ENCODE measurements at places on chromosomes 7 and 10. TPM values are rescaled to one million over a fixed set of nuclear protein-coding genes. Genes with fewer than 3 reads are reported as not detected.

DNA sequence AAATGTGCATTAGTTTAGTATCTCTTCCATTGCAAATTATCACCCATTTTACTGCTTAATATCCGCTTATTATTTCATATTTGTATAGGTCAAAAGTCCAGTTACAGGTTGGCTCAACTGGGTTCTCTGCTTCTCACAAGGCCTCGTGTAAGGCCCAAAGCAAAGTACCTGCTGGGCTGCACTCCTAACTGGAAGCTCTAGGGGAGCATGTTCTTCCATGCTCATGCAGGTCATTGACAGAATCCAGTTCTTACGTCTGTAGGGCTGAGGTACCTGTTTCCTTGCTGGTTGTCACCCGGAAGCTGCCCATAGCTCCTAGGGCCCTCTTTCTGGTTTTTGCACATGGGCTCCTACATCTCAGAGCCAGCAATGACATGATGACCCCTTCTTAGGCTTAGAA is 79.6 kb downstream of the RAPGEF5 start:
- no peak for DNase-seq

MGAM2 gene
- 1.2 TPM for total RNA-seq

DNA sequence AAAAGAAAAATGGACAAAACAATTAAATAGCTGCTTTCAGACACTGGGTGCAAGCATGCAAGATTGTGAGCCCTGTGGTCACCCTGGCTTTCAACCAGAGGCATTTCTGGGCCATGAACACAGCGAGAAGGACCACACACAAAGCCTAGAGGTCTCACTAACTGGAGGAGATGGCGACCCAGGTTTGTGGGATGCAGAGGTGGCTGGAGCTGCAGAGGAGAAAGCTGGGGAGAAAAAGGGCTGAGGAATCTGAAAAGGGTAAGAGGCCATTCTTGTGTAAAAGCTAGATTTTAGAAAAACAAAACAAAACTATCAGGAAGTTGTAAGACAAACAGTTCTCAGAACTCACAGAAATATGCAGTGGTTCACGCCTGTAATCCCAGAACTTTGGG is 30.1 kb upstream of the PTPRN2 start:
- no peak for DNase-seq

GNAI1 gene
- total RNA-seq: 179 TPM

DNA sequence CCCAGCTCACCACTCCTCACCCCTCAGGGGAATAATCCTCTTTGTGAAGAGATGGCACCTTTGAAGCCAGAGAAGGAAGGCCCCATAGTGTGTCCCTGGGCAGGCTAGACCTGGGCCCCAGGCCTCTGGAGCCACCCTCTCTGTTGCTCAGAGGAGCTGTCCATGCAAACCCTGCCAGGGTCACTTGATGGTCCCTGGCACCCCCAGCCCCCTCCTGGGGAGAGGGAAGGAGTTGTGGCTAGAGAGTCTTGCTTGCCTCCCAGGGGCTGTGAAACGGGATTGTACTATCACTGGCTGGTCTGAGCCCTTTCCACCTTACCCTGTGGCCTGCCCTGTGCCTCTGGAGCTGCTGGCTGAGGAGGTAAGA is 5.8 kb downstream of the GHRHR start:
- DNase-seq: no peak

DNA sequence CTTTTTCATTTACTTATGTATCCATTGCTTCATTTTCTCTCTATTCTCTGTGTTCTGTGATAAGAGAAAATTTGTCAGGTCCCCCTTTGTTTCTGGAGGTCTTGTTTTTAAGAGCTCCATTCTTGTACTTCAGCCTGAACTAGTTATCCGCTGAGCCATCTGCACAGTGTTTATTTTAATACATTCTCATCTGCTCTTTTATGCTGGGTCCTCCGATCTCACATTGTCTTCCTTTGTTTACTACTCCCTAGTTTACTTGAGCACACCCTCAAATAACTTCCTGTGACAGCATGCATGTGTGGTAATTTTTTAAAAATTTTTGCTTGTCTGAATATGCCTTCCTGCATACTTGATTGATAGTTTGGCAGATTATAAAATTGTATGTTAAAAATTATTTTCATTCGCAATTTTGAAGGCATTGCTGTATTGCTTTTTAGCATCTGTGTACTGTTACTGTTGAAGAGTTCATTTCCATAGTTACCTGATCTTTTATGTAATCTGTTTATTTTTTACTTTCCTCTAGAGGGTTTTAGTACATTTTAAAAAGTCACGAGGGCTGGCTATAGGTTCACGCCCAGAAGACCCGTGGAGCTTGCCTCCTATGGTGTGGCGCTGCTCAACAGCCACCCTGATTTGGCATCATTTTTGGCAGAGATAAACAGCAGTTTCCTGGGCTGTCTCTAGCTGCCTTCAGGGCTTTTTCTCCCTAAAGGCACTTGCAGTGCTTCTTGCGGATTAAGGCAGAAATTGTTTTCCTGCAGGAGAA is 31.9 kb downstream of the RSBN1L start:
- DNase-seq: no peak

DNA sequence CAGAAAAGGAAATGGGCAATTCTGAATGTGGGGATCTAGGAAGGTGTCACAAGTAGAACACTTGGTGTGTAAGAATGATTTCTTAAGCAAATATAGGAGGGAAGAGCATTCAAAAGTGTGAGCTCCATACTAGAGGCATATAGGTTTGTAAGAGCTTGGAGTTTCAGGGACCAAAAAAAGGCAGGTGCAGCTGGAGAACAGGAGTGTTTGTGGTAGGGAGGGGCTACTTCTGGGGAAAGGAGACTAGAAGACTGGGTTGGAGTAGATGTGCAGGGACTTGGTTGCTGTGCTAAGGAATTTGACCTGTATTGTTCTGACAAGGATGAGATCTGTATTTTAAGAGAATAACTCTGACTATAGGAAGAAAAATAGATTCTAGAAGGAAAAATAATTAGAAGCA is 46.4 kb downstream of the CPED1 start:
- DNase-seq: no peak

LEP gene
- 784 TPM for total RNA-seq

- no peak for DNase-seq
Measured at GRCh38 chr7:137084607-137085380, 216.3 kb downstream of the CHRM2 start.

AKR1C3 gene
- total RNA-seq: 192 TPM

BAG3 gene
- 83.3 TPM for total RNA-seq

GRCh38 chr10:34655286-34656170 is 159.6 kb downstream of the PARD3 start:
- no peak for DNase-seq

FEZF1 gene
- total RNA-seq: not detected

MEIG1 gene
- total RNA-seq: not detected

DNA sequence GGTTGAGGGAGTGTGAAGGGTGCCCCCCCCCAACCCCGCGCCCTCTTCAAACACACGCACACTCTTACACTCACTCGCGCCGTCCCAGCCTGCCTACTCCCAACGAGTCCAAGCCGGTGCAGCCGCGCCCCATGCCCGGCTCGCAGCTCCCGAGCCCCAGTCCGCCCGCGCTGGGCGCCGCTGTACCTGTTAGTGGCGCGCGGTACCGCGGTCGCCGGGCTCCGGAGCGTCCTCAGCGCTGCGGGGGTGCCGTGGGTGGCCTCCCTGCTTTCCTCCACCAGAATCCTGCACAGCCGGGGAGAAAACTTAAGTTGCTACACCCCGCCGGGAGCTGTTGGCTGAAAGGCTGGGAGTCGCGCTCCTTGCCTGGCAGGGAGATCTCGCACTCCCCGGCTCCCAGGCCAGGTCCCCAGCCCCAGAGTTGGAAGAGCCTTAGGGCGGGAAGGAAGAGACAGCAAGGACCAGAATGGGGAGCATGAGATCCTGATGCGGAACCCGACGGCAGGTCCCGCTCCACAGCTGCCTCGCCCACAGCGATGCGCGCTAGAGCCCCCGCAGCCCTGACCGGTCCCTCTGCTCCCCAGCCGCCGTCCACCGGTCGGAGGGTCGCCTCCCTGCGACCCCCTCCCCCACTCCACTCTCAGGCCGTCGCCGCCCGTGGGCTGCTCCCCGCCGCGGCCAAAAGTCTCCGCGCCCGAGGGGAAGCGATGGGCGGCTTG is 863 bp downstream of the ST8SIA6 start:
- DNase-seq: no peak

- DNase-seq: no peak
Measured at GRCh38 chr7:134845461-134845860, 66.0 kb downstream of the CALD1 start.

NIPSNAP2 gene
- total RNA-seq: 56.7 TPM

DNA sequence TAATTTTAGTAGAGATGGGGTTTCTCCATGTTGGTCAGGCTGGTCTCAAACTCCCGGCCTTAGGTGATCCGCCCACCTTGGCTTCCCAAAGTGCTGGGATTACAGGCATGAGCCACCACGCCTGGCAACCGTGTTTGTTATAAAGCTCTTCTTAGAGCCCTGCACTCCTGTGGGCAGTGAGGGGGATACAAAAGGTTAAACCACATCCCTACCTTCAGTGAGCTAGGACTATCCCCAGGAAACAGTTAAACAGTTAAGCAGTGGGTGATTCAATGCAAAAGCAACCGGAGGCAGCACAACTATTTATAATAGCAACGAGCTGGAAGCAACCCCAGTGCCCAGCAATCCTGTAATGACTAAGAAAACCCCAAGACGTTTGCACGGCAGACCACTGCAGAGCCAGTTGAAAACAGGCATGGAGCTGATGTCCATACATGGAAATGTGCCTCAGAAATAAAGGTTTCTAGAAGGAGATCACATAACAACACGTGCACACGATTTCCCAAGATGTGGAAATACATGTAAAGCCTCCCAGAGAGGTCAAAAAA is 107.2 kb upstream of the LYZL2 start:
- DNase-seq: no peak

GRCh38 chr7:20141666-20142065 is 75.5 kb downstream of the MACC1 start:
- DNase-seq: no peak

DNA sequence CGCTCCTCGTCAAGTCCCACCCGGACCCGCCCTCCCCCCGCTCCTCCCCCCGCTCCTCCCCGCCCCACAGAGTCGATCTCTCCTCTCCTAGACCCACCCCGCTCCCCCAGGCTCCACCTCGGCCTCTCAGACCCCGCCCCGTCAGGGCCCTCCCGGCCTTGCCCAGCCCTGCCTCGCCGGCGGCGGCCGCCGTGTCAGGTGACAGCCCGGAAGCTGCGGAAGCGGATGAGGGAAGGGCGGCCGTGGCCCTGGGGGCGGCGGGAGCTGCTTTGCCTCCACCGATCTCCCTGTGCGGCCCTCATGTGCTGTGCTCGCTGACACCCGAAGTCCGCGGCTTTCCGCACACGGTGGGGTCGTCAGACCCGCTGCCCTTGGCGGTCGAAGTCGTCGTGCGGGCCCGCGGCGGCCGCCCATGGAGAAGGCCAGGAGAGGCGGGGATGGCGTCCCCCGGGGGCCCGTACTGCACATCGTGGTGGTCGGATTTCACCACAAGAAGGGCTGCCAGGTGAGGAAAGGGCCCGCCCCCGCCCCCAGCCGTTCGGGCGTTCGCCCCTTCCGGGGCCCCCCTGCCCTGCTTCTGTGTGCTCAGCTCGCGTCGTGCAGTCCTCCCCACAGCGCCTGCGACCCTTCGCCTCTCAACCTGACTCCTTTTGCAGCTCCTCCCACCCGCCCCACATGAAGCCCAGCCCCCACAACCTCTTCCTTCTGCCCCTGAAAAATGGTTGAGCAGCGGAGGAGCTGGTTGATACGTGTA is at the start of gene AVL9:
AVL9 (plus strand) TSS at position 192 of the 754 bp plus-strand sequence; CDS start at position 413, 221 bp downstream.
- peak; percentile 99 for DNase-seq

DNA sequence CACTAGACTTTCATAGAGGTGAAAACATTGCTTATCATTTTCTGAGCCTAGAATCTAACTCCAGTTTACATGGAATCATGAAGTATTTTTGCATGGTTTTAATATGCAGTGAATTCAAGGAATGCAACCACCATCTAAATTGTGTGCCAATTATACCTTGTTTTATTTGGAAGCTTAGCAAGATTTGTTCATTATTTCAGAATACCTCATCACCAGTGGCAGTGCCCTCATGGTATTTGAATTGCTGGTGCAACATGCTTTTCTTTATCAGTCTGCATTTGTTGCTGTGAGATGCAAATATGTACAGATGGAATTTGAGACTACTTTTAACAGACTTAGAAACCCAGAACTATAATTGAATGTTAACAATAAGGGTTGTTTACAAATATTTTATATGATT is 18.7 kb upstream of the ZNF800 start:
- DNase-seq: no peak

- DNase-seq: no peak
Measured at GRCh38 chr7:26046878-26047277, 105.1 kb upstream of the NFE2L3 start.

CLRN3 gene
- total RNA-seq: 0.29 TPM

DNA sequence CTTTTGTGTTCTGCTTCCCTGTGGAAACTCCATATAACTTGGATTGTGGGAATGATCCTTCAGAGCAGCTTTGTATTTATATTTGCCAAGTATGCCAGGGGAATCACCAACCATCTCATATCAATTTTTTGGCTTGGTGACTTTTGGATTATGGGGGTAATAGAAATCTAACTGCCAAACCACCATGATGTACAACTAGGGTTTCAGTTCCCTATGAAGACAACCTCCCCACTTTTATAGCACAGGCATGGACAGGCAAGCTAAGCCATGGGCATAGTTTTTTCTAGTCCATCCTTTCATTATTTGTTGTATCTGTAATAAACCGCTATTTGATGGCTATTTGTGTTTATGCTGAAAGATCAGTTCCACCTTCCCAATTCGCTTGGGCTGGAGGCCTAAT is 17.7 kb downstream of the NPY start:
- no peak for DNase-seq

GRCh38 chr10:31678139-31678536 is 250.5 kb downstream of the ARHGAP12 start:
- DNase-seq: no peak

WDFY4 gene
- 10.1 TPM for total RNA-seq

ARHGAP22 gene
- 8.8 TPM for total RNA-seq

- DNase-seq: no peak
Measured at GRCh38 chr10:3886641-3887251, 101.7 kb upstream of the KLF6 start.

PLXNA4 gene
- total RNA-seq: 133 TPM

- no peak for DNase-seq
Measured at GRCh38 chr10:4670737-4671136, 155.3 kb upstream of the AKR1E2 start.
